Ovary (tissue), 10 donors: ENCODE measurements at places on chromosomes 6 and 20.

GRCh38 chr6:169529931-169530751, 171.7 kb downstream of the WDR27 start:
- DNase-seq = no peak

- no peak for DNase-seq
Observed at GRCh38 chr6:24660105-24660504, 6.6 kb downstream of the TDP2 start.

DNA sequence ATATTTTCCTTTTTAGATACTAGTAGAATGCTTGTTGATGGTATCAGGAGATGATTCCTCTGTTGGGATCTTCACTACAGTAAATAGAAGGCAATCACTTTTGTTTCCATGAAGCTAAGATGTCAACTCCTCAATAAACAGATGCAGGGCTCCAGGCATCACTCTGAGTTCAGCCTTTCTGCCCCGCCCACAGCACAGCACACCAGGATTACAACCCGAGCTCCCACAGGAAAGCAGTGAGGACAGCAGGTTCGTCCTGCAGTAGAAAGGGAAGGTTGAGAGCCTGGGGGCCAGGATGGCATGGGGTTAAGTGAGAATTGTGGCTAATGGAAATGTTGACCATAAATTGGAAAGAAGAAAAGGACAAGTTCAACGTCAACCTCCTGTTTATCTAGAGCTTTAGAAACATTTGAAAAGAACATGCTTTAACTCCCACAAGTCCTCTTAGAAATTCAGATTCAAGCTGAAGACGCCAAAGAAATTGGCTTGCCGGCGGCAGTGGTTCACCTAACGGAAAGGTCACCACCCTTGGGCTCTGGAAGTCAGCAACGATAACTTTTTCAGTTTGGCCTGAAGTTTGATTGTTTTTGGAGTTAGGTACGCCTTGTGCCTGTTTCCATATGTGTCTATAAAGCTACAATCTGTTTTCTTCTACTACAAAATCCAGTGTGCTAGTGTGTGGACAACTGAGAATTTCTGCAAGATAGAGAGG, 144.4 kb upstream of the PDE10A start:
- DNase-seq = no peak

DNA sequence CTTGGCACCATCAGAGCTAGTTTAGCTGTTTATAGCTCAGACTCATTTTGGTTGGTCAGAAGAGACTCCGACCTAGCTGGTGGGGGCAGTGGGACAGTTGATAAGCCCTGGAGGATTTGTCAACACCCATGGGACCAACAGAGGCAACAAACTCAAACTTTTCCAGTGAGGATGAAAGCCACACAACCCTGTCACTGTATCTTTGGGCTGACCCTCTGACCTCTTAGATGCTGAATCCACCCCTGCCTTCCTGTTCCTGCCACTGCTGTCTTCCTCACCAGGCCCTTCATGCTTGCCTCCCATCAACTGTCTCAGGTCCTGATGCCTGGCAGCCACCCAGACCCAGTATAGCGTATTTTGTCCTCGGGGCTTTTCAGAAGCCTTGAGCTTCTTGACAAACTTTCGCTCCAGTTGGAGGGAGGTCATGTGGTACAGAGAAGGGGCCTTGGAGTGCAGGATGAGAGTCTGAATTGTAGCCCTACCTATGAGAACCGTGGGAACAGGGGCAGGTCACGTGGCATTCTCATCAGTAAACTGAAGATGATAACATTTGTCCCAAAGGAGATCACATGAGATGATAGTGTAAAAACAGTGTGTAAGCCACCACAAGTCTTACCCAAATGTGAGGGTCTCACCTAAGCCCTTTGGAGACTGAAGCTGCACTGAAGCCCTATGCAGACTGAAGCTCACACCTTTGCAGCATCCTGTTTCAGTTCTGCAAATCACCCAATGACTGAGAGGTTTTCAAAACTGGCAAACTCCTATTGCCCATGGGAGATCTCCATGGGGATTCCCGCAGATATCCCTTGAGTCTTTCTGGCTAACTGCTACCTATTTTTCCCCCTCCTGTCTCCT, 72.0 kb upstream of the F13A1 start:
- DNase-seq = no peak

DNA sequence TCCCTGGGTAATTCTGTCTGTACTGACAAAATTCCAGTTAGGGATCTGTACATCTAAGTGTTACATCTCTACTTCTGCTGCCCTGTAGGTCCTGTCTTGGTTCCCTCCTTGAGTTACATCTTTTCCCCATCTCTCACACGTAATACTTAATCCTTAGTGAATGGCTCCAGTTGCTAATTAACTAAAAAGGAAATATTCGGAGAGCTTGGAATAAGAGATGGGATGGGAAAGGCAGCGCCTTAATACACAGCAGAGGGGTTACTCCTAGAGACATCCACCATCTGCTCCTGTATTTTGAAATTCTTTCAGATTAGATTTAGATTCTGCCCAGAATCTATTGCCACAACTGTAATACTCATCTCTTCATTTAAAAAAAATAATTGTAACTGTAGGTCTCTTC, 384.0 kb downstream of the SAMD5 start:
- DNase-seq = no peak
